Stimulated activated naive CD4-positive, alpha-beta T cell (primary cell): ENCODE measurements at places on chromosomes 12 and 14.

DNA sequence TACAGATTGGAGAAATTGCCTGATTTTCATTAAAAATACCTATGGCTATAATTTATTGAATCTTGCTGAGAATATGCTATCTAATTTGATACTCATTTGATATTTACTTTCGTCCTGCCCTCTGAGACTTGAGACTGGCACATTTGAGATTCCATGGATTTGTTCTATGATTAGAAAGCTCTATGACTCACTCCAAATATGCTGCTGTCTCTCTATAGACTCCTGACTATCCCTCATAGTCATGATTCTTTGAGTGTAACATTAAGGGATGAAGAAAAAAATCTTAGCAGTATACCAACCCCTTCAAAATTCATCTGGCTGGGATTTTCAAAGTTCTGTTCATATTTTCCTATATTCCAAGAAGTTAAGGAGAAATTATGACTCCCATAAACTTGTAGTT, 191.9 kb downstream of the LRIG3 start:
- DNase-seq = no peak

DNA sequence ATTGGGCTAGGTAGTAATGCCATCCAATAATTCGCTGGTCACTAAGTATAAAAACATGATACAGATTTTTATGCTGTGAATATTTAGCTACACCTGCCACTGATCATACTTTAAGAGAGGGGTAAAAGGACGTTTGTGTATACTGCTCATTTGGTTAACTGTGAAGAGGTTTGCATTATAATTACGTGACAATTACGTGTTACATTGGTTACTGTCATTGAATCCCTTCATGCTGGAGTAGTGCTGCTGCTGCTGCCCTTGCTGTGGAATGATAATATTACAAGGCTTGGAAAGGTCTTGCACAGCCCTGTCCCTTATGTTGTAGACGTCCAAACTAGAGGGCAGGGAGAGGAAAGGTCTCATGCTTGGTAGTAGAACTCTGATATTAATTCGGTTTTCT, 312.2 kb upstream of the ATP2B1 start:
- no peak for DNase-seq

GRCh38 chr14:42214981-42215491, 608.4 kb downstream of the LRFN5 start:
- DNase-seq = no peak

GRCh38 chr12:100151769-100152168, 9.1 kb upstream of the BLTP3B start:
- no peak for DNase-seq

- DNase-seq = no peak
Measured at GRCh38 chr12:1044199-1044598, 53.2 kb downstream of the ERC1 start.

GRCh38 chr14:32374155-32374554, 45.1 kb downstream of the AKAP6 start:
- DNase-seq = no peak

DNA sequence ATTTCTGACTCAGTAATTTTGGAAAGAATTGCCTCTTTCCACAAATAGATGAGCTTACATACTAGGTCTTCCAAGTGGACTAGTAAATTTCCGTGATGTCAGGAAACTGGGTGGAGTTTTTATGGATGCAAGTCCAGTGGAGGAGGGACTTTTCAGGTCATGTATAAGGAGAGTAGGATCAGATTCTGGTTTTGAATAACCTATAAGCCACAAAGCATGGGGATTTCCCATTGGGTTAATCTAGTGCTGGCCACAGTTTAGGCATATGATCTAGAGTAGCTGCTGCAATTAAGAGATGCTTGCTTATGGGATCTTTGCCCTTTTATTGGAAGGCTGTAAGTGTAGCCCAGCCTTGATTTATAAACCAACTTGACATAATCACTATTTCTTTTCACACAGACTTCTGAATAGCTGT, 33.8 kb downstream of the STK38L start:
- no peak for DNase-seq

GRCh38 chr12:92827836-92828431, 101.2 kb downstream of the EEA1 start:
- DNase-seq = no peak

DNA sequence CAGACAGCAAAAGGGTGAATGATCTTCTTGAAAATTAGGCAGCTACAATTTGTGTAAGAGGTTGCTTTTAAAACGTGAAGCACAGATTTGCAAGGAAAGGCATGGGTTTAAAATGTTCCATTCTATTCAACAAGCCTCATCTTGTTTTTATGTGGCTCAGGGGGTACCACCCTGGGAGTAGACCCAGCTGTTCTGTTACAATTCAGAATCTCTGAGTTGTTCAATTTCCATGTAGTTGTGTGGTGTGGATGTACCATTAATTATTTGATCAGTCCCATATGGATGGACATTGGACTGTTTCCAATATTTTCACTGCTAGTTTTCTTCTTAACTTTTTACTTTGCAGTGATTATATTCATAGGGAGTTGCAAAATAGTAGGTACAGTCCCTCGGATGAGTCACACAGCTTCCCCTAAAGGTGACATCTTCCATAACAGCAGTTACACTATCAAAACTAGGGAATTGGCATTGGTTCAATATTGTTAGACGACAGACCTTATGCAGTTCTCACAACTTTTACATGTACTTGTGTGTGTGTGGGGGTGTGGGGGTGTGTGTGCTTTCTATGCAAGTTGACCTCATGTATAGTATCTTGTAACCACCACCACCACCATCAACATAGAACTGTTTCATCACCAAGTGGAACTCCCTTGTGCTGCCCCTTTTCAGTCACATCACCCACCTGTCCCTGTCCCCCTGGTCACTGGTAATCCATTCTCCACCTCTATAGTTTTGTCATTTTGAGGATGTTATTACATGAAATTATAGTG, 59.0 kb upstream of the CAPRIN2 start:
- DNase-seq = no peak

GRCh38 chr14:30621354-30621939, 672 bp upstream of the SCFD1 start:
- DNase-seq = no peak

DNA sequence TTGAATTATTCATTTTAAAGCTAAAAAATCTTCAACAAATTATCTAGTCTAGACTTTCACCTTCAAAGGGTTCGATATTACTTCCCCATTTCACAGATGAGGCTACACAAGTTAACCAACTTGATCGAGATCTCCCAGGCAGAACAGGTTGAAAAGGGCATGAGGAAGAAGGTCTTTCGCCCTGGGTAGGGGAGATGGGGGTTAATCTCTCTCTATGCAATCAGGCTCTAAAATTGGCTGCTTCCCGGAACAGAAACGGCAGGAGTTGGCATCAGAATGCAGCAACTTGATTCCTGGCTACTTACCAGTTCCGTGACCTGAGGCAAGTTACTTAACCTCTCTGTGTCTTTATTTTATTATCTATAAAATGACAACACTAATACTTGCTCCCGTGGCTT, 2.4 kb upstream of the CISTR start:
- no peak for DNase-seq

- no peak for DNase-seq
Measured at GRCh38 chr14:56112781-56113180, 5.4 kb upstream of the PELI2 start.
